ENCODE measurements at places on chromosomes 5 and 9.
A peak's percentile ranks its signal among the peaks of the same experiment; 100 is the strongest.

DNA sequence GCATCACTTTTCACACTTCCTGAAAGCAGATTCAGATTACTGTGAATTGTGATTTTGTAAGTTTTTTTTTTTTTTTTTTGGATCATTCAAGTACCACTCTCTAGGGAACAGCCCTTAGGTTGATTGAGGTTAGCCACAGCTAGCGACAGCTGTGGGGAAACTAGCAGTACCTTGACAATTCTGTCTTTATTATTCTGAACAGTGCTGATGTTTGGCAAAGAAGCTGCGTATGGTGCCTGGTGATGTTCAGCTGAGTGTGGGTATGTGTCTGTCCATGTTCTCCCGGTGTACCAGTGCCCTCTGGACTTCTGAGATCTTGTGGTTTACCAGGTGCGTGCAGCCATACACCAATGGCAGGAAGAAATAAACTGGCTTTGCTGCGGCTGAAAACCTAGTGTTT lies 117.3 kb upstream of the PLPPR1 start:
- DNase-seq, result no peak

DNA sequence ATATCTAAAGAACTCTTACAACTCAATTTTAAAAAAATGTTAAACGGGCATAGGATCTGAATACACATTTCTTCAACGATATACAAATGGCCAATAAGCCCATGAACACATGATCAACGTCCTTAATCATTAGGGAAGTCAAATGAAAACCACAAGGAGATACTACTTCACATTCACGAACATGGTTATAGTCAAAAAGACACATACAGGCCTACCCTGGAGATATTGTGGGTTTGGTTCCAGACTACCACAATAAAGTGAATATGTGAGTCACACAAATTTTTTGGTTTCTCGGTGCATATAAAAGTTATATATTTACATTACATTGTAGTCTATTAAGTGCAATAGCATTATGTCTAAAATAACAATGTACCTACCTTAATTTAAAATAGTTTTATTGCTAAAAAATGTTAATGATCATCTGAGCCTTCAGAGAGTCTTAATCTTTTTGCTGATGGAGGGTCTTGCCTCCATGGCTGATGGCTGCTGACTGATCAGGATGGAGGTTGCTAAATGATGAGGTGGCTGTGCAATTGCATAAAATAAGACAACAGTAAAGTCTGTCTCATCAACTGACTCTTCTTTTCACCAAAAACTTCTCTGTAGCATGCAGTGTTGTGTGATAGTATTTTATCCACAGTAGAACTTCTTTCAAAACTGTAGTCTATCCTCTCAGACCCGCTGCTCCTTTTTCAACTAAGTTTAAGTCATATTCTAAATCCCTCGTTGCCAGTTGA lies 15.1 kb downstream of the AK3 start:
- DNase-seq, result no peak

DNA sequence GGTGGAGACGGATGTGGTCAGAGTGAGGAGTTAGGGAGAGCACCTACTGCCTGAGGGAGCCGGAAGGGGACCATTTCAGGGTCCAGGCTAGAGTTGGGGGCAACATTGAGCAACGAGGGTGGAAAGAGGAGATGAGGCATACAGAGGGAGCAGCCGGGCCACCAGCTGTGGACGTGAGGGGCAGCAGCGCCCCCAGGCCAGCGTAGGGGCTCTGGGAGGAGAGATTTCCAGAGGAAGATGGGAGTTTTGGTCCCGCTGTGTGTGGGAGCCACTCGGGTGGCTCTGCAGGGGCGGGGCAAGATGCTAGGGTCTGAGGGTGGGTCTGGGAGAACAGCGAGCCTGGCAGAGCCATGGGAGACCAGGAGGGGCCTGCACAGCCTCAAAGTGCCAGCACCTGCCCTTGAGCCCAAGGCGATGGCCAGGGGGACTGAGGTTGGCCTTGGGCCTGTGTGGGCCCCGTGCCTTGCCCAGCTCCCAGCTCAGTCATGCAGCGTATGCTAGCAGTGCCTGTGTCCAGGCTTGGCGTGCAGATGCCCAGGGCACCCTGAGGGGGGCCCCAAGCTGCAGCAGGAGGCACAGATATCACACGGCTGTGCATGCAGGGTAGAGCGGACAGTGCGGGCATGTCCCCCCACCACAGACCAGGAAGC lies 80.5 kb upstream of the PPP1R26 start:
- DNase-seq, result no peak

DNA sequence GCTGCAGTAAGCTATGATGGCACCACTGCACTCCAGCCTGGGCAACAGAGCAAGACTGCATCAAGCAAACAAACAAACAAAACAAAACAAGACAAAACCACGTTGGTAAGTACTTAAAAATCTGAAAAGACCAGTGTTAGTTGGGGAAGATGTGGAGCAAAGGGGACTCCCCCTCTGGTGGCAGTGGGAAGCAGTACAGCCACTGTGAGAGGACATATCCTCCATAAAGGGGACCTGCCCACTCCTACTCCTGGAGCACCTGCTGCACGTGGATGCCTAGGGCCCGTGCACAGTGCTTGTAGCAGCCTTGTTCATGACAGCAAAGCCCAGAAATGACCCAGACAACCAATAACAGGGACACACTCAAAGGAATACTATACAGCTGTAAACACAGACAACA lies 17.0 kb upstream of the IPPK start:
- no peak for DNase-seq

- DNase-seq, result no peak
Observed at GRCh38 chr5:154778534-154778933, 23.4 kb downstream of the LARP1 start.

DNA sequence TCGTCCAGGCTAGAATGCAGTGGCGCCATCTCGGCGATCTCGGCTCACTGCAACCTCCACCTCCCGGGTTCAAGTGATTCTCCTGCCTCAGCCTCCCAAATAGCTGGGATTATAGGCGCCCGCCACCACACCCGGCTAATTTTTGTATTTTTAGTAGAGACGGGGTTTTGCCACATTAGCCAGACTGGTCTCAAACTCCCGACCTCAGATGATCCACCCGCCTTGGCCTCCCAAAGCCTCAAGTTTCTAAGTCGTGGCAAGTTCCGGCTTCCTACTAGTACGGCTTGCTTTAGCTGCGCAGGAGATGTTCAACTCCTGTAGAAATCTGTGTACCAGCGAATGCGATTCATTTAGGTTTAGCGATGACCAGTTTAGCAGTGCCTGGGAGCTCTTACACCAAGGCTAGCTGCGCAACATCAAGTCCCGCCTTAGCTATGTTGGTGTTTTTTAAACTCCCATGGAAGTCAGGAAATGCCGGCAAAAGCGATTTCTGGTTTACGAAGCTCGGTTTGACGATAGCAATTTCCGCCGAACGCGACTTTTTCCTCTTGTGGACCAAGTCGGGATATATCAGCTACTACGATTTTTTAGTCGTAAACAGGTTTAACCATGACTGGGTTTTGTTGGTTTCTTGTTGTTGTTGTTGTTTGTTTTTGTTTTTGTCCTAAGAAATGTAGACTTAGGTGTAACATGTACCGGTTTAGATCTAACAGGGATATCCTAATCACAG lies 46.4 kb downstream of the ANXA2R start:
- DNase-seq, result peak; percentile 71

- no peak for DNase-seq
Observed at GRCh38 chr5:44292736-44293135, 96.5 kb downstream of the FGF10 start.

- DNase-seq, result no peak
Observed at GRCh38 chr5:107414802-107415201, 255.9 kb downstream of the EFNA5 start.

- DNase-seq, result no peak
Observed at GRCh38 chr9:73838871-73839270, 658.3 kb upstream of the RORB start.

Measured in CD4-positive, alpha-beta T cell treated with Interferon alpha-2 for 1 hour (primary cell).